ENCODE measurements at places on chromosomes 16 and 17.

DNA sequence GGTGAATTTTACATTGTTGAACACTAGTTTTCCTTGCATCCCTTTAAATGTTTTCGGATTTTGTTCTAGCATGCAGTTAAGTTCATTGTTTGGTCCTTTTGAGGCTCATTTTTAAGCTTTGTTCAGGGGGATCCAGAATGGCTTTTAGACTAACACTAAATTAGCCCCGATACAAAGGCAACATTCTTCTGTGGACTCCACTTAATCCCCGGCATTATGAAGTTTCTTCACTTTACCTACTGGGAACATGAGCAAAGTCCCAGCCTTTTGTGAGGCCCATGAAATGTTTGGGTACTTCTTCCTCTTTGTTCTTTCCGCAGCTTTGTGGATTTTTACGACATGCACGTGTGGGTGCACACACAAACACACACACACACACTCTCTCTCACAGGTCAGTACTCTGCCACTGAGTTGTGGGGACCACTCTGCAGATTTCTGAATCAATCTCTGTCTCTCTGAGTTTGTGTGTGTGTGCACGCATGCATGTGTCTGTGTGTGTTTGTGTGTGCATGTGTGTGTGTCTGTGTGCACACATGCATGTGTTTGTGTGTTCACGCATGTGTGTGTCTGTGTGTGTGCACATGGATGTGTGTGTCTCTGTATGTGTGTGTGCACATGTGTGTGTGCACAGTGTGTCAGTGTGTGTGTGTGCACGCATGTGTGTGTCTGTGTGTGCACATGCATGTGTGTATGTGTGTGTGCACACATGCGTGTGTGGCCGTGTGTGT, 240.4 kb upstream of the TNRC6C start:
- no peak for DNase-seq

DNA sequence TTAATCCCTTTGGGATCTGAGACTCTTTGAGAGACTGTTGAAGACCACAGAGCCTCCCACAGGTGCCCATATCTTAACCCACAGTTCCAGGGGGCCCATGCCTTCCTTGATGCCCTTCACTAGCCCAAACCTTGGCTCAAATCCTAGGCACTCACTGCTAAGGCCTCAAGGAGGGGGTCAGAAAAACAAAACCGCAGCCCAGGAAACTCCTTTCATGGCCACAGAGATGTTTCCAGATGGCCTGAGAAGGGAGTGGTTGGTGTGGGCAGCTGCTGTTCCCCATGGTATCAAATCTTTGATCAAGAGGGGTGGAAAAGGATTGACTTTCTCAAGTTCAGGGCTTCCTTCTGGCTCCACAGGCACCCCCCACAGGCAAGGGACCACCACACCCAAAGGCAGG, 44.7 kb downstream of the CDH1 start:
- DNase-seq = no peak

DNA sequence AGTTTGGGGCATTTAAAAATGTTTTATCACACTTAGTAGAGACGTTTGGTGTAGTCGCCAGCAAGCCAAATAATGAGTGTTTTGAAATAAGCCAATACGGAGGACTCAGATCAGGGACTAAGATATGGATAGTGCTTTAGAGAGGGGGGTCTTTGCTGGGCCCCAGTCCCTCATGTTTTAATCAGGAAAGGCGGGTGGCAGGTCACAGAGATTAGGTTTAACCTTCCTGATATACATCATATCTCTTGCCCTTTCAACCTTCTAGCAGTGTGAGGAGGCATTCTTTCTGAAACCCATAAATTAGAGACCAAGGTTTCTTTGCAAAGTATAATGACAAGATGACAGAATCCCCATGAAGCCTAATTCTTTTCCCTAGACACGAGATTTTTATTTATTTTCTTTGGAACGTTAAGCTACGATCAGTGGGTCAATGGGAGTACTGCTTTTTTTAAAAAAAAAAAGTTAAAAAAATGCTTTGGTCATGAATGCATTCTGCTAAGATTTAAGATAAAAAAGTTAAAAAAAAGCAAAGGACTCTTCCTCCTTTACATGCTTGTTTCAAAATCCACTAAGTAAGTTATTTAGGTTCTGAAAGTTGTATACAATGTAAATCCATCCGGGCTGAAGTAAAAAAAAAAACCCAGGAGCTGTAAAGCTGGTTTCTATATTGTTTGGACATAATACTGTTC, 572.1 kb upstream of the SALL1 start:
- DNase-seq = no peak

DNA sequence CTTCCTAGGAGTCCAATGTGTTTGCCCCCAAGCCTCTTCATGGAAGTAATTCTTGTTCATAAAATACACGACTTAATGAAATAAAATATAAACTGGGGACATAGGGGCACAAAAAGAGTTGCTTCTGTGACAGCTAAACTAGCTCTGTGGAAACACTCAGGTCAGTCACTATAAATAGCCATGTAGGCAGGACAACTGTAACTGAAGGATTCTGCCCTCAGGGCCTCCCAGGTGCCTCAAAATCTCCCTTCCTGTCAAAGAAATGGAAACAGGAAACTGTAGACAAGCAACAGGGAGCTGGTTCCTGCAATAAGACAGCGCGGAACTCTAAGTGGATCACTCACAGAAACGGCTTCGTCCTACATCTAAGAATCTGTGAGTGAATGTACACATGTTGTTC, 178.1 kb upstream of the ZFHX3 start:
- DNase-seq = no peak

DNA sequence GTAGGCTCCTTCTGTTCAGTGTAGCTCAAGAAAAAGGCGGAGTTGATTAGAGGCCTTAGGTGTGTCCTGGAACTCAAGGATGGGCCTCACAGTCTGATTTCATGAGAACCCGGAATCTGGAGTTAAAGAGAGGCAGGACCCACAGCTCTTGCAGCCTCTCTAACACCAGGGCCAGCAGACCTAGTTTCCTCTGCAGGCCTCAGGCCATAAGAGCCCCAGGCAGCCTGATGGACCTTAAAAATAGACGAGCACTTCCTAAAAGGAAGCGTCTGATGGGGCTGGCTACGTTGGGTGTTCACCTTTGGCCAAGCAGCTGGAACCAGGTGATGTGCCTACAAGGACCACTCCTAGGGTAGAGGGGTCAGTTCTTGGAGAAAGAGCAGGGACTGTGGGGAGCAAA, 7.6 kb downstream of the CACNG5 start:
- no peak for DNase-seq

GRCh38 chr17:80047176-80047575, 10.7 kb downstream of the CCDC40 start:
- DNase-seq = no peak

All from cortex of kidney (tissue), 1 donor.